ENCODE measurements at places on chromosomes 5 and 9.

DNA sequence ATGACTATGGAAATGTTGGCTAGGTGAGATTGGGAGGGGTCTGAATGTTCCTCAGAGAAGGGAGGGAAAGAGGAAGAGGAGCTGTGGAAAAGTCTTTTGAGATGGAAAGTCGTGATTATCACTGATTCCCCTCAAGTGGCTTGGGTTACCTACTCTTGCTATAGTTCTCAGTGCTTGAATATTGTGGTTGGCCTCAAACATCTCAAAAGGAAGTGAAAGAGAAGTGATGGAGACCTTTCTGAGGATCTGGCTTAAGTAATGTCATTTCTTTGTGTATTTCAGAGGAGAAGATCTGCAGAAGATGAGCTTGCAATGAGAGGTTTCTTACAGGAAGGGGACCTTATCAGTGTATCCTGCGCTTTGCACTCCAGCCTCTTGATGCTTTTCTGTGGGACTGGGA, 5.5 kb downstream of the EXOSC2 start:
- no peak for DNase-seq

DNA sequence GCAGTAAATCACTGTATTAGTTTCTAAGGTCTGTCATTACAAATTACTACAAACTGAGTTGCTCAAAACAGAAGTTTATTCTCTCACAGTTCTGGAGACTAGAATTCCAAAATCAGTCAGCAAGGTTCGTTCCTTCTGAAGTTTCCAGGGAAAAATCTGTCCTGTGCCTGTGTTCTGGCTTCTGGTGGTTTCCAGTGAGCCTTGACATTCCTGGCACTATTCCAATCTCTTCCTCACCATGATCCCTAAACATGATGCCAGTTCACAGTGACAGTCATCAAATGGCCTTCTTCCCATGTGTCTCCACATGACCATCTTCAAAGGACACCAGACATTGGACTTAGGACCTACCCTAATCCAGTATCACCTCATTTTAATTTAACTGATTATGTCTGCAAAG, 351.4 kb downstream of the PLK2 start:
- no peak for DNase-seq

DNA sequence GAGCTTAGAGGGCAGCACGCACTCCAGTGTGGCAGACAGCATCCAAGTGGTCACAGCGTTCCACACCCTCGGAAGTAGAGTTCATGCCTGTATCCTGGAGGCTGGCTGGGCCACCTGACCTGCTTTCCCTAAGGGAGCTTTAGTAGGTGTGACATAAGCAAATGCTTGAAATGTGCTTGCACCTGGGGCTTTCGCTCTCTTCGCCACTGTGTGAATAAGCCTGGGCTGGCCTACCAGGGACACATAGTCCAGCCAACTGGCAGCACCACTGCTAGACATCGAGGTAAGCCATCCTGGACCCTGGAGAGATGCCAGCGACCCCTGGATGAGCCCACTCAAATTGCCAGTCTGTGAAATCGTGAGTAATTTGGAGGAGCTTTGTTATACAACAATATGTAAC, 24.9 kb upstream of the IRX4 start:
- no peak for DNase-seq

GRCh38 chr9:98043915-98044314, 12.6 kb upstream of the NANS start:
- no peak for DNase-seq

DNA sequence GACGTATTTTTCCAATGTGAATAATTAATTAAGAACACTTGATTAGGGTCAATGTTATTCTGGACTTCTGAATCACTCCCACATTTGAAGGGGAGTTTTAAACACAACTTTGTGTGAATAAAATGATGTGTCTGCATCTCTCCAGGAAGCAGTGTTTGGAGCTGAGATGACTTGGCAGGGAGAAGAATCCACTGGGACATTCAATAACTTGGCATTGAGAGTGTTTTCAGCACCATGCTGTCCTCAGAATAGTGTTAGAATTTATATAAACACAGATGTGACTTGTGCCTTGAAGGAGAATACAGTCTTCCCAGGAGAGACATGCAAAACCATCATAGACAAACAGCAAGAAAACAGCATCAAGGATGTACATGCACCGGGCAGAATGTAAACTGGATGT, 32.7 kb upstream of the KCNMB1 start:
- no peak for DNase-seq

- no peak for DNase-seq
Measured at GRCh38 chr9:22129133-22129532, 120.0 kb upstream of the CDKN2B start.

DNA sequence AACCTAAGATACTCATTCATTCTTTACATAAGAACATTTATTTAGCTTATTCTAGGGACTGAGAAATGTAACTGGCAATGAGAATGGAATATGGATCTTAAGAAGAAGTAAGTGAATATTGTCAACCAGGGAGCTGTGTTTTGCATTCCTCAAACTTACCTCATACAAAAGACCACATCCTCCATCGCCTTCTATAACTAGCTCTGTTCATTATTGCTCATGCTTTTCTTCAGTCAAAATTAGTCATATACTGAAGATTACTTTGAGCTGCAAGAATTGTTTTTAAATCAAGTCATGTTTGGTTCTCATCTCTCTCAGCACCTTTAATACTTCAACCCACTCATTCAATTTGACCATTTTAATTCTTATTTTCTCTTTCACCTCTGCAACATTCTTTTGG, 140.3 kb upstream of the RASA1 start:
- no peak for DNase-seq

GRCh38 chr9:110283751-110284150, 27.4 kb upstream of the TXN start:
- DNase-seq: no peak

- no peak for DNase-seq
Measured at GRCh38 chr9:86072394-86072877, 26.9 kb downstream of the GOLM1 start.

DNA sequence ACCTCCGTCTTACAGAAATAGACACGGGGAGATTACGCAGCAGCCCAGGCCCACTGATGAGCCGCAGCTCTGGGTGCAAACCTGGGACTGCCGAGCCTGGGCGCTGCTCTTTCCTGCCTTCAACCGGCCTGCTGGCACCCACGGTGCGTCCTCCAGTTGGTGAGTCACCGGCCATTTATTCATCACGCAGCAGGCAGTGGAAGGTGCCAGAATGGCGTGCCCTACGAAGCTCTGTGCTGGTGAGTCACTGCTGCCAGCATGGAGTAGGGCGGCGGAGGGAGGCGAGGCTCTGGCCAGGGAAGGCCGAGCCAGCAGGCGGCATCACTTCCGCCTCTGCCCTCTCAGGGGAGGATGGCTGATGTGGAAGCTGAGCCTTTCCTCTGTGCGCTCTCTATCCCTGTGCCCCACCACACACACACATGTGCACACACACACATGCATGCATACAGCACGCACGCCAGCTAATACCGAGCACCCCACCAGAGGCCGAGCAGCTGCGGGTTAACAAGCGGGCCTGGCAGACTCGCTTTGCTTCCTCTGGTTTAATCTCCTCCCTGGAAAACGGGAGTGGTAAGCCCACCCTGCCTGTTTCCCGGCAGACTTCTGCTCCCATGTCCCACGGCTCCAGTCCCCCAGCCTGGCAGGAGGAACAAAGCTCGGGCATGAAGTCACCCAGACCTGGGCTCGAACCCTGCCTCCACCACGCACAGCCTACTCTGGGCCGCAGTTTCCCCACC, 39.2 kb downstream of the OLFM1 start:
- DNase-seq: no peak

DNA sequence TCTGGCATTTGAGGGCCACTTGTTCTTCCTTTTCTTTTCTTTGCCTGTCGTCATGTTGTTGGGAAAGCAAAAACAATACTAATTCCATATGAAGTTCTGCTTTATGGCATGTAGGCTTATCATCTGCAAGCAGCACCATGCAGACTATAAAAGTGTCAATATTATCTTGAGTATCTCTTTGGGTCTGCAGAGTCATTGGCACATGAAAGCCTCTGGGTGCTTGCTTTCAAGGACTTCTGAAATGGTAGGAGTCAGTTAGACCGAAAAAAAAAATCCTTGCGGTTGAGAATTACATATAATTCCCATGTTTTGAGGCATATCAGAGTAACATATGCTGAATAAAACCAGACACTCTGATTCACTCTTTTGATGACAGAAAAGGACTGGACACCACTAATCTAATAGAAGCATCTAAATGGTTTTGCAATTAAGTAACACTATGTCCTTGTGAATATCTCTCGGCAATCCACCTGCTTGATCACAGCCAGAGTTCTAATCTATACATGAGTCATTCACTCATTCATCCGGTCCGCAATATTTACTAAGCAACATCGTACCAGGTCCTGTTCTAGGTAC, 44.4 kb downstream of the GNAQ start:
- DNase-seq: no peak

- DNase-seq: no peak
Measured at GRCh38 chr5:6542421-6543345, 90.2 kb downstream of the NSUN2 start.

- no peak for DNase-seq
Measured at GRCh38 chr9:86667307-86667706, 280.0 kb downstream of the GAS1 start.

- no peak for DNase-seq
Measured at GRCh38 chr9:120757026-120757913, 35.9 kb downstream of the FBXW2 start.
